CD4-positive, alpha-beta T cell treated with Interleukin-12 subunit alpha and Interleukin-12 subunit beta, for 1 hour (primary cell): ENCODE measurements at places on chromosomes 2 and 18.

- no peak for DNase-seq
These were observed 3.5 kb downstream of the TRIB2 start for GRCh38 chr2:12720278-12720620.

DNA sequence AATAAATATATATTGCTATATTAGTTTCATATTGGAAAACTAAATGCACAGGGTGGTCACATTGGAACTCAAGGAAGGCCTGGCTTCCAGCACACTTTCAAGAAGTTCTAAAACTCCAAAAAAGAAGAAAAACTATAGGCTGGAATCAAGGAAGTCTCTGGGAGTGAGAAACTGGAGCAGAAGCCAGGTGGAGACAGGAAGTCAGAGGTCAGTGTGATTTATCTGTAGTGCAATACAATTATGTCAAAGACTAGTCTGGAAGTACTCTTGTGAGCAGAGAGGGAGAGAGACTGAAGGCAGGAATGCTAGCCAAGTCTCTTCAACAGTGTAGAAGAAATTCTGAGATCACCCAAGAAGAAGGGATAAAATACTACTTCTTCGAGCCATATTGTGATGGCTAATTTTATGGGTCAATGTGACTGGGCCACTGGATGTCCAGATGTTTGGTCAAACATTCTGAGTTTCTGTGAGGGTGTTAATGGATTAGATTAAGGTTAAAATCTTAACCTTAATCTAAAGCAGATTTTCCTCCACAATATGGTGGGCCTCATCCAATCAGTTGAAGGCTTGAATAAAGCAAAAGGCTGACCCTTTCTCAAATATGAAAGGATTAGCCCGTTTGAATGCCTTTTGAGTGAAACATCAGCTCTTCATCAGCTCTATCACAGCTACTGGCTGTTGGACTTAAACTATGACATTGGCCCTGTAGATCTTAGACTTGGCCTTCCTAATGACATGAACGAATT is 208.0 kb downstream of the TDRD15 start:
- no peak for DNase-seq

DNA sequence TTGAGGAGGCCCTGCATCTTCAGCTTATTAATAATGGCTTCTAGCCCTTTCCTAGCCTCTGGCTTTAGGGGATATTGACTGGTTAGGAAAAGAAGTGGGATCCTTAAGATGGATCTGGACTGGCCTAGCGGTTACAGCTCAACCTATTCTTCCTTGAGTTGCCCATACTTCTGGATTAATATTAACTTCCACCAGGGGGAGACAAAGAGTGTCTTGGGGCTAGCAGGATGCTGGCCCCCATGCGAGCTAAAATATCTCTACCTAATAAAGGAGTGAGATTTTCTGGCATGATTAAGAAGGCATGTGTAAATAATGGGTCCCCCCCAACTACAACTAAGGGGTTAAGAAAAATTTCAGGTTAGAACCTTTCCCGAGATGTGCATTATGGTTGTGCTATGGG is 23.2 kb upstream of the PLA2R1 start:
- DNase-seq: no peak

DNA sequence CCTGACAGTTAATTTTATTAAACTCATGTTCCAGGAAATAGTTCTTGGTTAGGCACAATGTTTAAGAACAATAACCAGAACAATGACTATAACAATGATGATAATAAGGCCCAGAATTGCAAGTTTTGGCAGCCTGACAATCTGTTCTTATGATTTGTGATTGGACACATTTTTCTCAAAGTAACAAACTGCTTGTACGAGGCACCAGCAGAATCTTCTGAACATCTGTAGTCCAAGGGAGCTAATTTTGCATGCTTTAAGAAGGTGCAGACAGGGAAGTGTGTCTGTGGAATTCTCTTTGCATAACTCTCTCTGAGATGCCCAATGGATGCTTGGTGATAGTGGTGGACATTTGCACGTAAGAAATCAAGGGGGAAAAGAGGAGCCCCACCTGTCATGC is 709.3 kb downstream of the SLC4A3 start:
- no peak for DNase-seq

DNA sequence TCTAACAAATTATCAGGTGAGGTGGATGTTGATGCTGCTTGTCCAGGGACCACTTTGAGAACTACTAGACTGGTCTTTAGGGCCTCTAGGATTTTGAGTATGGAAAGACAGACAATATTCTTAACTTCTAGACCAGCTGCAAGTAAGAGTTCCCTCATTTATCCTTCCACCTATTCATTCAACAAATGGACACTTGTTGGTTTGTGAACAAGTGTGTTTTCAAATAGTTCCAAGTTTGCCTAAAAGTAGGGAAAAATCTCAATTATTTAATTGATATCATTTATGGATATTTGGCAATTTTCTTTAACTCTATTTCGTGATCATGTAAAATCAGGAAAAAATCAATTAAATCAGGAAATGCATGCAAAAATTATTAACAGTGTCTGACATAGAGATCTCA is 245.4 kb downstream of the NCKAP5 start:
- DNase-seq: no peak

DNA sequence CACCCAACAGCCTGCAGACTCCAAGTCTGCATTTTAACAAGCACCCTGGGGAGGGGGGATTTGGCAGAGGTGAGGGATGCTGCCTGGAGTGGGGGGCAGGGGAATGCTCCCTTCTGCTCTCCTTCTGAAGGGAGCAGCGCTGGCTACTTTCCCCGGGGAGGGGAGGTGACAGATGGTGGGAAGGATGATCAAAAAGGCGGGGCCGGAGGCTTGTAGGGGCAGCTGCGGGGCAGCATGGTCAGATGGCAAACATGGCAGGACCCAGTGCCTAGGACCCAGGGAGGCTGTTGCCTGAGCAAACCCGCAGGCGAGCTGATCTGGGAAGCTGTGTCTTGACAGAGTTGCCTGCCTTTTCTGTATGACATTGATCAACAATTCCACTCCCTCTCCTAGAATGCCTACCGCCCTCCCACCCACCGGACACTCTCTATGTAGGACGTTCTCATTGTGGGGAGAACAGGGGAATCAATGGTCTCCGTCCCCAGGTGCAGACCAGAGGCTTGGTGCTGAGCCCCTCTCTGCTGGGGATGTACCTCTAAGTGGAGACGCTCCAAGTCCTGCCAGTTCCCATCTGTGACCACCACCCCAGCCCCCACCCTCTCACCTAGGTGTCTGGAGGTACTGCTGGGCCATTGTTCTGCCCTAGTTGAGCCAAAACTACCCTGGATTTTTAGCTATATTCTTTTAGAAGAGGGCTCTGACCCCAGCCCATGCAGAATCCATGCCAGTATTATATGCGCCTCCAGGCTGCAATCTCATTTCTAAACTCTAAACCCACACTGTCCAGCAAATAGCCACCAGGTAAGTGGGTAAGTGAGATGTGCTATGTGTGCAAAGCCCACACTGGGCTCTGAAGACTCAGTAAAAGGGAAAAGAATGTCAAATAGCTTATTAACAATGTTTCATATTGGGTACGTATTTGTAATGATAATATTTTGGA is 89.7 kb upstream of the SEC11C start:
- no peak for DNase-seq

GRCh38 chr2:236998236-236998635 is 87.5 kb upstream of the COPS8 start:
- DNase-seq: no peak

DNA sequence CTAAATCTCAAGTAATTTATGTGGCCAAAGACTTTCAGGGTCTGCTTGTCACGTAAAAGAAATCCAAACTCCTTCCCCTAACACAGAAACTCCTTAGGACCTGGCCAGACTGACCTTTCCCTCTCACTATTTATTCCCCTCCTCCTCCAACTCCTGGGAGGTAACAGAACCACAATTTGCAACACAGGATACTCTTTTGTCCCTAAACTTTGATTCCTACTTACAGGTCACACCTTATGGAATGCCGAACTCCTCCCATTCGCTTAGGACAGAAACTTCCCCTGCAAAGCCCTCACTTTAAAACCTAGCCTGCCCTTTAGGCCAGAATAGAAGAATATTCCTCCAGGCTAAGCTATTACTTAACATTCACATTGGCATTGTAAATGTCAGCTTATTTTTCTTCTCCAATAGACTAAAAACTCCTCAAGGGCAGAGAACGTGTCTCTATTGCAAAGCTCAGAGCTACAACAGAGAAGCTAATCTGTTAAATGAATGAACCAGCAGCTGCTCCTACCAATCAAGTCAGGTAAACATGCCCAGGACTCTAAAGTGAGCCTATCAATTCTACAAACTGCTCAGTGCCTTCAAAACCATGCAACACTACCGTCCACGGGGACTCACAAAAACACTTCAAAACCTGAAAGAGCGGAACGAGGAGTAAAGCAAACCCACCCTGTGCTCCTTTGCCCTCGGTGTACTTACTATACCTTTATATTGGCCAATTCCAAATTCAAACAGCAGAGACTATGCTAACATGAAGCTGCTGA is 6.1 kb downstream of the INO80D start:
- no peak for DNase-seq

DNA sequence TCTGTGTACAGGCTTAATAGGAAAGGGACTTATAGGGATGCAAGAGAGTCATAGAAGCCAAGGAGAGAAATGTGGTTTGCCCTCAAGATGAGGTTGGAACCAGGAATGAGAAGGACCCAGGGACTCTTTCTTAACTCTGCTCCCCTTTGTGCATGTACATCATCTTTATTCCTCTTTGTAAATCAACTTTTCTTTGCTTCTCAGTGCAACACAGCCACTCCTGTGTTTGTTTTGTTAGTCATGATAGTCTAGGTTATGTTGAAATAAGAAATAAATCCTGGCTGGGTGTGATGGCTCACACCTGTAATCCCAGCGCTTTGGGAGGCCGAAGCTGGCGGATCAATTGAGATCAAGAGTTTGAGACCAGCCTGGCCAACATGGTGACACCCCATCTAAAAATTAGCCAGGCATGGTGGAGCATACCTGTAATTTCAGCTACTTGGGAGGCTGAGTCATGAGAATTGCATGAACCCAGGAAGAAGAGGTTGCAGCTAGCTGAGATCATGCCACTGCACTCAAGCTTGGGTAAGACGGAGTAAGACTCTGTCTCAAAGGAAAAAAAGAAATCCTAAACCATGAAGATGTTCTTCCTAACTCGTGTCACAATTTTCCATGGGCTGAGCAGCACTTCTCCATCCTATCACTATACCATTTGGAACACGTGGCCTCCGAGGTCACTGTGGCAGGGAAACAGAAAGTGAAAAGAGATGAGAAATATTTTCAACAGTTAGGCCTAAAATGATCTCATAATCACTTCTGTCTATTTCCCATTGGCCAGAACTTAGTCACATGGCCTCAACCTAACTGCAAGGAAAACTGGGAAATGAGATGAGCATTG is 73.0 kb upstream of the TMEM17 start:
- DNase-seq: no peak

DNA sequence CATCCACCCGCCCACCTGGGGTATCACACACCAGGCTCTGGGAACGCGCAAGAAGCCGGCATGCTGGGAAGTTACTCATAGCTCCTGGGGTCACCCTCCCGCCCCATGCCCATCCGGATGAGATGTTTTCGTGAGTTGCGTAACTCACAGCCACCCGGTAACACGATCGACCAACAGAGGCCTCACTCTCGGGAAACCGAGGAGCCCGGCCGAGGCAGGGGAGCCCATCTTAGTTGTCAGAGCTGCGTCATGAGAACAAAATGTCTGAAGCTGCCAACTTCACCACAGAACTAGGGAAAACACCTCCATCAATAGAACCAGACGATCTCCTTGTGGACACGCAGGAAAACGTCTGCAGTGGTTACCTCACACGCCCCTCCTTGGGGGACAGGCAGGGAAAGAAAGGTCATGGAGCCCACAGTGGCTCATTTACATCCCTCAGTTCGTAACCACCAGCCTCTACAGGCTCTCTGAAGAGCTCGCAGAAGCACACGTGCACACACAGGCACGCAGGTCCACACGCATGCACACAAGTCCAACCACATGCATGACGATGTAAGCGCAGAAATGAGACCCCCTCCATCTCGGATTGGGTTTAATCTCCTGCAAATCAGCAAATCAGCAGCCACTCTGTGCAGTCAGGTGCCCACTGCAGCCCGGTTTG is 26.2 kb downstream of the ADI1 start:
- DNase-seq: no peak

DNA sequence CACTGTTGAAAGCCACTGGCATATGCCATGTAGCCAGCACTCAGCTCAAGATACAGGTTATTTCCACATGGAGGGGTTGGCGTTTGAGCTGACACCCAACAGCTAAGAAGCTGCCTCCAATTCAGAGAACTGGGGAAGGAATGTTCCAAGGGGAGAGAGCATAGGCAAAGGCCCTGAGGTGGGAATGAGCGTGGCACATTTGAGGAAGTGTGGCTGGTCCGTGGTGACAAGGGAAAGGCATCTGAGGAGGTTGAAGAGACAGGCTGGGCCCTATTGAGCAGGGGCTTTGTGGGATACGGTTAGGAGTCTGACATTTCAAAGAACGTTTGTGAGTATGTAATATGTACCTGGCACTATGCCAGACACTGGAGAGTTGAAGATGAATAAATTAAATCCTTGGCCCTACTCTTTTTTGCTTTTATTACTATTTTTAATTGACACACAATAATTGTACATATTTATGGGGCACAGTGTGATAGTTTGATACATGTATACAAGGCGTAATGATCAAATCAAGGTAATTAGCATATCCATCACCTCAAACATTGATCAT is 27.6 kb upstream of the TMBIM1 start:
- DNase-seq: no peak

- DNase-seq: no peak
These were observed 309.0 kb upstream of the GULP1 start for GRCh38 chr2:187982668-187983067.

DNA sequence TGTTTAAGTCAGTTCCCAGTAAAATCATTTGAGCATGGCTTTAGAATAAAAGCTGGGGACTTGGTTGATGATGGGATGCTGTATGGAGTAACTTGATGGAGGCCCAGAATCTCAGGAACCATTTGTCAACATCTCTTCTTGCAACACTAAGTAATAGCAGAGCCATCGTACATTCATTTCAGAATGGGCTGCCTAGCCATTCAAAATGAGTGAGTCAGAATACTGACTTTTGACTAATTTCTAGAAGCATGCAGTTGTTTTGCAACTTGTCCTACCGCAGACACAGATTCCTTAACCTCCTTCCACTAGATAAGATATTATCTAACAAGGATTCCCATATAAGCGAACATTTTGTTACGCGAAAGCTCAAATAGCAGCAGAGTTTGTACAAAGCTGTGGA is 229.5 kb downstream of the CNTNAP5 start:
- no peak for DNase-seq

DNA sequence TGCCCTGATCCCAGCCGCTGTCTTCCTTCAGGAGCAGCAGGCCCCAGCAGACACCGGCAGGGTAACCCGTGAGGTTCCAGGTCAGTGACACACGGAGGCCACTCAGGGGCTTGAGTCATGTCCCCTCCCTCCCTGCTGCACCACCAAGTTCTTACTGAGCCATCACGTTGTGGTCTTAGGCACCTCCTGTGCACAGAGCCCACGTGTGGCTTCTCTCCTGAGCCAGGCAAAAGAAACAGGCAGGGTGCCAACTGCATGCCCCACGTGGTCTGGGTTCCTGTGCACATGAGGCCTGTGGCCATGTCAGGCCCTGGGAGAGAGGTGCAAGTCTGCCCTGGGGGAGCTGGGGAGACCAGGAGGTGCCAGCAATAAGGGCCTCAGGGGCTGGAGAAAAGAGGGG is 264.8 kb downstream of the KLHL29 start:
- DNase-seq: no peak

GRCh38 chr18:23752796-23753195 is 63.5 kb downstream of the LAMA3 start:
- no peak for DNase-seq

GRCh38 chr2:208698114-208698513 is 291.5 kb downstream of the PTH2R start:
- no peak for DNase-seq
